NCI-H2081 treated with DMSO at 0.1 percent for 48 hours (cell line): ENCODE measurements at places on chromosomes 12 and 14.

GRCh38 chr14:55123852-55124639 is 5.0 kb upstream of the LGALS3 start:
- no peak for DNase-seq

DNA sequence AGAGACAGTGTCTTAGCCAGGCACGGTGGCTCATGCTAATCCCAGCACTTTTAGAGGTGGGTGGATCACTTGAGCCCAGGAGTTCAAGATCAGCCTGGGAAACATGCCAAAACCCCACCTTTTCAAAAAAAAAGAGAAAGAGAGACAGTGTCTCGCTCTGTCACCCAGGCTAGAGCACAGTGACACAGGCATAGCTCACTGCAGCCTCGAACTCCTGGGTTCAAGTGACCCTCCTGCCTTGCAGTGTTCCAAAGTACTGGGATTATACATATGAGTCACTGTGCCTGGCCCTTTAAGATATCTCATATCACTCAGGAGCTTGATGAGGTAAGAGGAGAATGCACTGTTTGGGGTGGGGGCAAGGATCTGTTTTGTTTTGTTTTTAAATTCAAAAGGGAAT is 48.1 kb upstream of the LTBP2 start:
- no peak for DNase-seq

- no peak for DNase-seq
Measured at GRCh38 chr14:37843954-37844607, 248.7 kb downstream of the TTC6 start.

GRCh38 chr12:52428121-52428520 is 6.0 kb downstream of the KRT75 start:
- DNase-seq: no peak

- peak; percentile 8 for DNase-seq
Measured at GRCh38 chr14:34365309-34365915, 96.6 kb downstream of the SPTSSA start.

GRCh38 chr12:6635856-6636531 is at the start of gene LPAR5:
Gene LPAR5, minus strand, starts transcription at chr12:6635959. Its CDS starts 14,711 bp downstream, at chr12:6621248.
- DNase-seq: no peak

DNA sequence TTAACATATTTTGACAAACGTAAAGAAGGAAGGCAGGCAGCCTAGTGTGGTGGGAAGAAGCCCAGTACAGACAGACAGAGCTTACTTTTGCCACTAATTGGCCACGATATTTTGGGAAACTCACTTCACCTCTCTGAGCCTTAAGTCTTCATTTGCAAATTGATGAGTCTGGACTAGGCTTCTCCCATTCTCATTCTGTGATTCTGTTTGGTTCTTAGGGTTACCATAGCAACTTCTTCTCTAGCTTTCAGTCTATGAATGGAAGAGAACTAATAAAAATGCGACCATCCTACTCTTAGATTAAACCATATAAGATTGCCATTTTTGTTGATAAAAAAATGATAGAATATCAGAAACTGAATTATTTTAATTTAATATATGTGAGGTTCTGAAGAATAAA is 210.5 kb downstream of the SNAPC1 start:
- no peak for DNase-seq

DNA sequence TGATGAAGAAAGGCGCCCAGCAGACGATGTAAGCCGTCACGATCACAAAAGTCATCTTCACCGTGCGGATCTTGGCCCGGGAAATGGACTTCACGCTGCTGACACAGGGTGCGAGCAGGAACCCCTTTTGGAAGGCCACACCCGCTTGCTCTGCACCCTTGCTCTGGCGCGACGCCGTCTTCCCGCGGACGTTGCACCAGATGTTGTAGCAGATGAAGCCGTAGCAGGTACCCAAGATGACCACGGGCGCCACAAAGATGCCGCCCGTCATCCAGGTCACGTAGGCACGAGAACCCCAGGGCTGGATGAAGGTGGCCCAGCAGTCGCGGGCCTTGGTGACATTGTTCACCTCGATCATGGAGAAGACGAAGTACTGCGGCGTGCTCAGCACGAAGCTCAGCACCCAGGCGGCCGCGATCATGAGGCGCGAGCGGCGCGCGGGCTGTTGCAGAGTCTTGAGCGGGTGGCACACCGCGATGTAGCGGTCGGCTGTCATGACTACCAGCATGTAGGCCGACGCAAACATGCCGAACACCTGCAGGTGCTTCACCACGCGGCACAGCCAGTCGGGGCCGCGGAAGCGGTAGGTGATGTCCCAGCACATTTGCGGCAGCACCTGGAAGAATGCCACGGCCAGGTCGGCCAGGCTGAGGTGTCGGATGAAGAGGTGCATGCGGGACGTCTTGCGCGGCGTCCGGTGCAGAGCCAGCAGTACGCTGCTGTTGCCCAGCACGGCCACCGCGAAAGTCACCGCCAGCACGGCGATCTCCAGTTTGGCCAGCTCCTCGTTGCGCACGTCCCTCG is 890 bp downstream of the AVPR1A start:
- DNase-seq: no peak

GRCh38 chr14:90513161-90514014 is 116.6 kb downstream of the CALM1 start:
- DNase-seq: peak; percentile 97

- DNase-seq: no peak
Measured at GRCh38 chr12:25972783-25973182, 14.3 kb downstream of the RASSF8 start.

DNA sequence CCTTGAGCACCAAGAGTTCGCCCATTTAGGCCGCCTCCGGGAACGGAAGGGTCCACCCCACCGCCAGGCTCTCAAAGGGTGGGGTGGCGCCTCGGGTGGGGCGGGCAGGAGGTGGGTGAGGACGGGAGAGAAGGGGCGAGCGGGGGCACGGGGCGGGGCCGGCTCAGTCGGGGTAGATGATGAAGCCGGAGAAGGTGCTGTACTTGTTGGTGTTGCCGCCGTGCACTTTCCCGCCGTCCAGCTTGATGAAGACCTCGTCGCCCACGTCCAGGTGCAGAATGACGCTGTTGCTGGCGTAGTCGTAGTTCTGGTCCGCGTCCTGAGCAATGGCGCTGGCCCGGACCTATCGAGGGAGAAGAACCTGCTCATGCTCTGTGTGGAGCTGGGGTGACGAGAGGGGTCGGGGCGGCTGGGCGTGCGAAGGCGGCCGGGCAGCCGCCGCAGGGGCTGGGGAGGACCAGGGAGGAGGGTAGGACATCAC is 4.1 kb downstream of the C1QL4 start:
- DNase-seq: no peak

DNA sequence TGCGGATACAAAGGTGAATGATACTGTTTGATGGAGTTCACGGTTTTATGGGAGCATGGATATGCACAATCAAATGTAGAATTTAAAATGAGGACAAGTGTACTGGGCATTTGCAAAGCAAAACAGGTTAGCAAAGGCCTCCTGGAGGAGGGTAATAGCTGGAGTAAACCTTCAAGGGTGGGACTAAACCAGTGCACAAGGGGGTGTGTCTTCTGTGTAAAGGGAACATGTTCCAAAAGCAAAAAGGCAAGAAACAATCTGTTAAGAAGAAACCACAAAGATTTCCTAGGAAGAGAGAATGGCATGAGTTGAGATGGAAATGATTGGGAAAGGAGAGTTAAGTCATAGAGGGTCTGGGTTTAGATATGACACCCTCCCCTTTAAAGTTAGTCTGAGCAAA is 109.2 kb upstream of the SLCO1C1 start:
- DNase-seq: no peak

- no peak for DNase-seq
Measured at GRCh38 chr12:53391724-53392123, 11.7 kb downstream of the SP1 start.

- no peak for DNase-seq
Measured at GRCh38 chr12:113808095-113808951, 157.8 kb downstream of the RBM19 start.

- DNase-seq: no peak
Measured at GRCh38 chr14:21074398-21075272, 4.5 kb downstream of the ARHGEF40 start.

DNA sequence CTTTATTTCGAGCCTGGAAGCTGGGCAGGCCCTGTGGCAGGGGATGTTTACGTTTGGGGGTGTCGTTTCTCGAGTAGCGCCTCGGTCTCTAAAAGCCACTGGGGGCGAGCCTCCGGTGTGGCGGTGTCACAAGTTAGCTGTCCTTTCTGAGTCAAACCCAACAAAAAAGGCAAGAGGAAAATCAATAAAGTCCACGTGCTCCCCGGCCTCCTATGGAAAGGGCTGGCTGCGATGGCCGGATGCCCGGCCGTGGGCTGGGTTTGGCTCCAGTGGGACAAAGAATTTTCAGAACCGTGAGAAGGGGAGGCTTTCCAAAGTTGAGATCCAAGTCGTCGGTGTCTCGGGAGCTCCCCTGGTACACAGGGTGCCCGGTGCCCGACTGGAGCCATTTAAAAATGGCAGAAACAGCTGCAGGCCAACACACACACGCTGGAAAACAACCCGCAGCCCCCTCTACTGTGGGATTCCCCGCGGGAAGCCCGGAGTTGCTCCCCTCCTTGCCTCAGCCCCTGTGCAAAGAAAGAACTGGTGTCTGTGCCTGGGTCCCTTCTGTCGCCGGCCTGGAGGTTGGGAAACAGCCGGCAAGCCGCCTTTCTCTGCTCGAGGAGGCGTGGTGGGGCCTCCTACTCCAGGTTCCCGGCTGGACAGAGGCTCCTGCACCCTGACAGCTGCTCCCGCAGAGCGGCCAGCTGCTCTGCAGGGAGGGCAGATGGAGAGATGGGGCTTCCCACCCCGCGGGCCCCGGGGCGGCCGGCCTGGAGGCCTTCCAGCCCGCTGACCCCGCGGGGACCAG is 1.9 kb downstream of the BCL7A start:
- no peak for DNase-seq

GRCh38 chr12:109707470-109707821 is 6.2 kb upstream of the FAM222A start:
- DNase-seq: no peak

DNA sequence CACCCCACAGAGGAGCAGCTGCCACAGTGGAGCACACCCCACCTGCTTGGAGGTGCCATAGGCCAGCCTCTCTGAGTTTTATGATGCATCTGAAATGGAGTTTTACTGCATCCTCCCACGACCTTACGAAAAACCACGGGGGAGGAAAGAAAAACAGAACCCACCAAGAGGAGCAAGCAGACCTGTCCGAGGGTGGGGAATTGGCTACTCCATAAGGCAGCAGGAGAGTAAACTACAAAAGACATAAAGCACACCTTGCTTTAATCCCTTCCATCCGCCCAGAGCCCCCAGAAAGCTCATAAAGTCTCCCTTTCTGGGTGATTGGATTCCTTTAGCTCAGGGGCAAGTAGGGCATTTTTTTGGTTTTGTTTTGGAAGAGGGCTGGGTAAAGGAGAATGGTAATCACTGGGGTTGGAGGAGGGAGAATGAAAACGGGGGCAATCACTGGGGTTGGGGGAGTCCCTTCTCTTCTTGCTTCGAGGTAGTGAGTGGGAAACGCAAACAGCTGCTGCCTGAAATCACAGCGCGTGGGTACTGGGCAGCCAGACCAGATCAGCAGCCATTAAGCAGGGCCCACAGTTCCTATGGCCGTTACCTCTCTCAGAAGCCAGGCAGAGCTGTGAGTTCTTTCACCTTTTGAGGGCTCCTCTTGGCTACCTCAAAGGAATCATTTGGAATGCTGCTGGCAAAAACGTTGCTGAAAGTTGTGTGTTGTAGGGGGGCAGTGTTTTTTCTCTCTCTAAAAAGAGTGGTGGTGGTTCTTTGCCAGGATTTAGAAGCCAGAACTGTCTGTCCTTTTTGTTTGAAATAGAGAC is 433.6 kb downstream of the ZFP36L1 start:
- no peak for DNase-seq

GRCh38 chr14:68208626-68209317 is 389.2 kb downstream of the RAD51B start:
- DNase-seq: no peak

GRCh38 chr12:1635301-1636095 is 6.5 kb downstream of the WNT5B start:
- no peak for DNase-seq

- no peak for DNase-seq
Measured at GRCh38 chr14:76329154-76329928, 46.6 kb upstream of the ESRRB start.

GRCh38 chr12:117857632-117858612 is 110.9 kb downstream of the KSR2 start:
- no peak for DNase-seq

DNA sequence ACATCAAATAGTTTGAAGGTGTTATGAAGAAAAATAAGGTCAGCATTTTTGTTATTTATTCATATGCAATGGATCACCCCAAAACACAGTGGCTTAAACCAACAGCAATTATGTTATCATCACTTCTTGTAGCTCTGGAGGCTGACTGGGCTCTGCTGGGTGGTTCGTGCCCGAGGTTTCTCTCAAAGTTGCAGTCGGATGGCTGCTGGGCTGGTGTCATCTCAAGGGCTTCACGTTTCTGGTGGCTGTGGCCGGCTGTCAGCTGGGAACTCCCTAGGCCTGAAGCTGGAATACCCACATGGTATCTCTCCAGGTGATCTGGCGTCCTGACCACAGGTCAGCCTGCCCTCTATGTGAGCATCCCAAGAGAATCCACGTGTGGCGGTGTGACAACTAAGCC is 12.0 kb downstream of the DIO3 start:
- DNase-seq: no peak

DNA sequence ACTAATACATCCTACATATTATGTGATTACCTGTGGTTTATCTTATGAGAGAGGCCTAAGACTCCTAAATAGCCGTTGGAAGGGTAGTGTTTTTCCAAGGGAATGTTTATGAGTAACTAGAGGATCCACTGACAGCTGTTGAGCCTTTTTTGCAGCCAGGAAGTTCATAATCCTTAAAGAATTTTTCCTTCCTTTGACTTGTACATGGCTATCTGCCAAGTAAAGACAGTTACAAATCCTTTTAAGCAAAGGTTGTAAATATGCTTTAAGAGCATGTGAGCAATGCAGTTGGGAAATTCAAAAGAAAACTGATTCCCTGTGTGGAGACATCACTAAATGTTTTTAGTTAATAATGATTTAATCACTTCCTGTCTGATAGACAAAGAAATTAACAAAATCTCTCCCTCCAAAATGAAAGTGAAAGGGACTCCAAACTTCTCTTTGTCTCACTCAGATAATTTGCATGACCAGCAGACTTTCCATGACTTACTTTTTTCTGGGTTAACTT is 333.8 kb downstream of the PDZRN4 start:
- no peak for DNase-seq

DNA sequence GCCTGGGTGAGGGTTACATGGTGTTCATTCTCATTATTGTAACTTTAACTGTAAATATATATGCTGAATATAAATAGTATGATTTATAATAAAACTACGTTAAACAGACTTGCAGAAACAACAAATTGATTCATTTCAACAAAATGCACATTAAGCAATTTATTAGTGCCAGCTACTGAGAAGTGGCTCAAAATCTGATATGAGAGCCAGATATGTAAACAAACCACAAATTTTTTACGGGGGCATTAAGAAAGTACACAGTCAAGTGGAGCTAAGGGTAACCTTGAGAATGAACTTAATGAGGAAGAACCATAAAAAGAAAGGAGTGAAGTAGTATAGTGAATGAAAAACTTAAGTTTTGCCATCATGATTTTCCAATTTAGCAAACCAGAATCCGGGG is 40.3 kb downstream of the CEP128 start:
- no peak for DNase-seq
